Upper lobe of right lung (tissue), 1 donor: ENCODE measurements at places on chromosomes 3 and 15. TPM values are rescaled to one million over a fixed set of nuclear protein-coding genes. Genes with fewer than 3 reads are reported as not detected.

Gene CSPG4
- 12.6 TPM for total RNA-seq

Gene SCN10A
- not detected for total RNA-seq

Gene FANCD2OS
- total RNA-seq, result not detected

Gene GRM2
- total RNA-seq, result 0.49 TPM

Gene TTLL13
- not detected for total RNA-seq

Gene ST3GAL6
- 29.4 TPM for total RNA-seq

Gene KNG1
- 0.14 TPM for total RNA-seq

Gene CRYGS
- total RNA-seq, result 3.8 TPM

Gene MCF2L2
- 1.2 TPM for total RNA-seq

- DNase-seq, result no peak
Measured at GRCh38 chr3:64462203-64462602, 225.6 kb downstream of the ADAMTS9 start.

GRCh38 chr3:44242721-44243120, 1.0 kb downstream of the TOPAZ1 start:
- no peak for DNase-seq

- DNase-seq, result no peak
Measured at GRCh38 chr15:22903961-22904534, 65.6 kb downstream of the NIPA2 start.

DNA sequence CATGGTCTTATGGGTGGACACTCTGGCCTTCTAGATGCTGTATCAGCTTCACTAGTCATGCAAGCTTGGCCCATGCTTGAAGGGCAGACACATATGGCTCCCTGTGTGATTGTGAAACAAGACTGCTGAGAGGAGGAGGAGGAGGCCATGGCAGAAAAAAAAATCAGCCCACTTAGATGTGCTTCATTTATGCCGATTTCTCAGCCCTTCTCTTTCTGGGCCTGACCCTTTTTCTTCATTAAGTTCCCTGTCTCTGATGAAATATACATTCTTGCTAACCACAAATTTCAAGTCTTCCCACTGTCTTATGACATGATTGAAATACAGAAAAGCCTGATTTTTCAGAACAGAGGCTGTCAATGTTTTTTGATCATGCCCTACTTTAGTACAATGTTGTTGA, 213.0 kb upstream of the FEZF2 start:
- no peak for DNase-seq

GRCh38 chr15:22939051-22939450, 41.1 kb downstream of the CYFIP1 start:
- no peak for DNase-seq

DNA sequence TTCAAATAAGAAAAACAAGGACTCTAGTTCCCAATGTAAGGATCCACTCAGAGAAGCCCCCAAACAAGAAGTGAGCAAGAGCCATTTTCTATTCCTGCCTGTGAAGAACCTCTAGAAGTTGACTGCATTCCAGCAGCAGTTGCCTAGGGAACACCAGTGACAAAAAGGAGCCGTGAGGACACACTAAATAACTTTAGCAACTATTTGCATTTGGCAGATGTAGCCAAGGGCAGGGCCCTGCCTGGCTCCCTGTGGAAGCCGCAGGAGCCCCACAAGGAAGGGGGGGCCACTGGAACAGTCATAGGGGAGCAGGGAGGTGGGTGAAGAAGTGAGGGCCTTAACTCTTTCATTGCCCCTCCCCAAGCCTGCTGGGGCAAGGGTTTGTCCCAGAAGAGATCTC, 470.2 kb upstream of the PROK2 start:
- DNase-seq, result no peak

DNA sequence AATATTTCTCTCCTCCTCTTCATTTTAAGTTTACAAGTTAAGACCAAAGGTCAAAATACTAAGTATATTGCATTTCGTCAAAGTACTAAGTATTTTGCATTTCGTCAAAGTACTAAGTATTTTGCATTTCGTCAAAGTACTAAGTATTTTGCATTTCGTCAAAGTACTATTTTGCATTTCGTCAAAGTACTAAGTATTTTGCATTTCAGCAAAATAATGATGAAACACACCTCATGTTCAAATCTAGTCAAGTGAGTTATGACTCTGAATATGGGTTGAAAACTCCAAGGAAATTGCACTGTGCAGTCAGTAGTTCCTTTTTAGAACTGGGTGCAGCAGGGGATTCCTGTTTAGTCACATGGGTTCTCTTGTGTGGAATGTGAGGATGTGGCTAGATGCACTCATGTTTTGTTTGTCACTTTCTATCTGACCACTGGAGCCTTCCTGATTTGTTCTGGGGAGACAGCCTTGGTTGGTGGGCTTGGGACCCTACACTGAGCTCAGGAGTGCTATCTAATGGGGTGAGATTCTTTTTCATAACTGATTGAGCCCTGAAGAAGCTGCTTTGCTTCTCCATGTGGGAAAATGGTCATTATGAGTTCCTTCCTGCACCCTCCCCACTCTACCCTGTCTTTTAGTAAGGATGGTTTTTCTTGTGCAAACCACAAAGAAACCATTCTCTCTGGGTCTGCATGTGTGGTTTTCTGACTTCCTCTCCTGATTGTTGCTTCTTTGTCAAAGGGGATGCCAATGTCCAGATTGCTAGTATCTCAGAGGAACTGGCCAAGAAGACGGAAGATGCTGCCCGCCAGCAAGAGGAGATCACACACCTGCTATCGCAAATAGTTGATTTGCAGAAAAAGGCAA, 73.4 kb downstream of the CCK start:
- no peak for DNase-seq

- DNase-seq, result no peak
Measured at GRCh38 chr3:157066335-157067098, 93.4 kb downstream of the CCNL1 start.

DNA sequence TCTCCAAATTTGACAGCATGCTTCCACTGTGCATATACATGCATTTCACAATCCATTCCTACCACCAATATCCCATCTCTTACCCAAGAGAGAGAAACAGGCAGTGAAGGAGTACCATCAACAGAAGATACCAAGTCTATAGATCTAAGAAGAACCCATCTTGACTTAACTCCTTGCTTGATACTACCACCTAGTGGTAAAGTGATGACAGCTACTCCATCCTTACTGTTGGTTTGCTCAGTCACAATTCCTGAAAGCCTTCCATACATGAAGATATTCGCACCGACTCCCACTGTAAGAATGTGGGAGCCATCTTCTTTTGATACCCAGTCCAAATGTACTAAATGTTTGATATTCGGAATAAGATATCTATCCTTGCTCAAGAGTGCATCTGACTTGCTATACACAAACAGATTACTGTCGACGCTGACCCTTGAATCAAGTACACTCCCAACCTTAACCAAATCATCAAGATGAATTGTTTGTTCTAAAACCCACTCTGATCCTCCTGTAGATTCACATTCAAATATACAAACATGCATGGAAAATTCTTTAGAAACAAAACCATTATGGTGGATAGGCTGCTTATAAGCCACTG, 123.1 kb downstream of the DMXL2 start:
- no peak for DNase-seq

DNA sequence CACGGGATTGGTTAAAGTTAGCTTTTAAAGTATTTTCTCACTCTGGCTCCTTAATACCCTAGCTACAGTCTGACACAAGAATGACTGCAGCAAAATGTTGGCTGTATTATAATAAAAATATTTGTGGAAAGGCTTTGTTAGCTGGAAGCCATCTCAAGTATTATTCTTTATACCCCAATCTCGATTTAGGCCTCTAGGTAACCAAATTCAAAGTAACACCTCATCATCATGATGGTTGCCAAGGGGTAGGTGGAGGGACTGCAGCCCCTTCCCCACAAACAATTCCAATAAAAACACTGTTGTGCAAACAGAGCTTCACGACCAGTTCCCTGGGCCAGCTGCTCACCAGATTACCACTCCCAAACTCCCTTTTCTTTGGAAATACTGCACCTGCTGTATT, 759 bp upstream of the GMPS start:
- no peak for DNase-seq

- DNase-seq, result no peak
Measured at GRCh38 chr15:42819786-42820185, 82.9 kb upstream of the CDAN1 start.

GRCh38 chr3:16059081-16059537, 115.4 kb upstream of the GALNT15 start:
- no peak for DNase-seq

GRCh38 chr15:86162172-86162591, 82.5 kb downstream of the AGBL1 start:
- DNase-seq, result no peak

DNA sequence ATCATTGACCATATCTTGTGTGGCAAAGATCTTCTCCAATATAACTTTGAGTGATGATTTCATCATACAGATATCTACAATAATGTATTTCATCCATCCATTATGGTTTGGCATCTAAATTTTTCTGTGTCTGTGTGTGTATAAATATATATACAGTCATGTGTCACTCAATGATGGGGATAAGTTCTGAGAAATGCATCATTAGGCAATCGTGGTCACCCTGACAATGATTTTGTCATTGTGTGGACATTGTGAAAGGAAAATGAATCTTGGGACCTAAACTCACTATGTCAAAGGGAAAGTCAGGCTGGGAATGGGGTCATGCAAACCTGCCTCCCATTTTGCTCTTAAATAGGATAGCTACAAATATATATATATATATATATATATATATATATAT, 12.4 kb downstream of the CFAP161 start:
- no peak for DNase-seq

GRCh38 chr15:40430271-40430805, 10.4 kb upstream of the BAHD1 start:
- DNase-seq, result no peak

- DNase-seq, result no peak
Measured at GRCh38 chr3:111758642-111759041, 100.4 kb upstream of the PHLDB2 start.

DNA sequence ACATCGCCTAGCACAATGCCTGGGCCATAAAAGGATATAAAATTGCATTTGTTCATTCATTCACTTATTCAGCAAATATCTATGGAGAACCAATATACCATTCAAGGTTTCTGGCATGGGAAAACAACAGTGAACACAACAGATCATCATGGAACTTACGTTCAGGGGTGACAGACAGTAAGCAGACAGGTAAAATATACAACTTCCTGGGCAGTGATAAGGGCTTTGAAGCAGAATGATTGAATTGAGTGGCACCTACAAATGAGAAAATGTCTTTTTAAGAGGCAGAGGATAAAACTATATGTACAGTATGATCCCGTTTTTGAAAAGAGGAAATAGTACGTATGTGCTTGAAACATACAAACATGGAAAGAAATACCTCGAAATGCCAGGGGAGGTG, 39.2 kb downstream of the CMTM7 start:
- DNase-seq, result no peak

DNA sequence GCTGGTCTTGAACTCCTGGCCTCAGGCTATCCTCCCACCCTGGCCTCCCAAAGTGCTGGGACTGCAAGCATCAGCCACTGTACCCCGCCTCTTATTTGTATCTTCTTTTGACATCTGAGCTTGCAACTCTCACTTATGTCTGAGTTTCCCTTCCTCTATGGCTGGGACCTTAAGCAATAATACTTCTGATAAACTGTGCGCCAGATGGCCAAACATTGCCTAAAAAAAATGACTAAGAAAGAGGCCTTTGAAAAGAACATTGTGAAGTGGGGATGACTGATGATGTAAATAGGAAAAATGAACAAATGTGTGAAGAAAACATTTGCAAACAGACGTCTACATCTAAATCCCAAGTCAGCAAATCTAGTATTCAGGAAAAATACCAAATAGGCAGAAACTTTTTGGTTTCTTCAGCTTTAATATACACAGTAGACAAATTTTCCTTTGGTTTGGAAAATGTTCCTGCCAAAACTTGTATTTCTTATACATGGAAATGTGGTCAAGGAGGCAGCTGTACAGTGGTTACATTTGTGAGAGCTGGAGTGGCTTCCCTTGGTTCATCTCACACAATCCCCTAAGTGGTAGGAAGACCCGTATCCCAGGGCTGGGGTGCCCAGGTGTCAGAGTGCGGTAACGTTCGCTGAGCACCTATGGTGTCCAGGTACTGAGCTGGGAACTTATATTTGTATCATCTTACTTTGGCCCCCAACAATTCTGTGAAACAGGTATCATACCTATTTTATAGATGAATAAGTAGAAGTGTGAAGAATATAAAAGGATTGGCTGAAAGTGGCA, 11.6 kb upstream of the TFRC start:
- DNase-seq, result peak; percentile 40

- no peak for DNase-seq
Measured at GRCh38 chr15:43749690-43750345, 3.6 kb downstream of the PDIA3 start.

DNA sequence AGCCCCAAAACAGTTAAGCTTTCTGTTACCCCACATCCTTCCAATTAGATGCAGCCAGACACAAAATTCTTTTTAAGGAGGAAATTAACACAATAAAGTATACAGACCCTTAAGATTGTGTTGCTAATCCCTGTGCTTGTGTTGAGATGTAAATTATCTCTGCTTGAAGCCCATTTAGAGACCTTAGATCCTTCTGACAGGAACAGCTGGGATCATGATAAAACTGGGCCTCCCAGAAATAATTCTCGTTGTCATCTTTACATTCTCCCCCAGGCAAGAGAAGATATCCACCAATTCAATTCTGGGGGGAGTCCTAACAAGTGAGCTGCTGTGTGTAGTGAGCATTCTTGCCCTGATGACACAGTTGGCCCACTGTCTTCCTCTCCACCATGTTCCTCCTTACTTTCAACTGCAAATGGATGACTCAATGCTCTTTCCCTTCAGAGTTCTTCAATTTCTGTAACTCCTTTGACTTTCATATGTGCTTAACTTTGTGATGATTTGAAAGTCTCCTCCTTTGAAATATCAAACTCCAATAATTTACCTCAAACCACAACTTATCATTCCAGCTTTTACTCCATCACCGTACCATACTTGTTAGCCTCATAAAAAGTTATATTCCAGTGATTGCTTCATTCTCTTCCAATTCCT, 186.6 kb downstream of the RAP2B start:
- no peak for DNase-seq

DNA sequence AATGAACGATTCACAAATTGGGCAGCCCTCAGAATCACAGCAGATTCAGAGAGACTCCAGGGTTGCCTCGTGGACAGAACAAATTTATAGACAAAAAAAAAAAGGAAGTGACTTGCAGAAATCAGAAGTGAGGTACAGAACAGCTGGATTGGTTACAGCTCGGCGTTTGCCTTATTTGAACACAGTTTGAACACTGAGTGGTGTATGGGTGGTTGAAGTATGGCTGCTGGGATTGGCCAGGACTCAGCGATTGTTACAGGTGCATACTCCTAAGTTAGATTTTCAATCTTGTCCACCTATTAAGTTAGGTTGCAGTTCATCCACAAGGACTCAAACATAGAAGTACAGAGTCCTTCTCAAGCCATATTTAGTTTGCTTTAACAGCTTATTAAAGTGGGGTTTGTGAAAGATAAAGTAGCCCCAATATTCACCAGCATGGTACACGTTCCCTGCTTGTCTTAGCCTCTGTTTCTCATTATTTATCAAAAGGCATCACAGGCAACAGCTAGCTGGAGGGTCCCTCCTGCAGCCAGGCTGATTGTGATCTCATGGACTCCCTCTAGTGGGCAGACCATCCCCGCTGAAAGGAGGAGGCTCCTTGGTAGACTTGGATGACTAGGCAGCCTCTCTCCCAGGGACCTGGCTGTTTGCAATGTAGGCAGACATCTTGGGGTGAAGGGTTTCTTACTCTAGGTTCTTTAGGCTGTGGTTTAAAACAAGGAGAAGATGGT, 17.6 kb upstream of the ALDH1L1 start:
- no peak for DNase-seq
